ENCODE measurements at places on chromosomes 2 and 18.

- no peak for DNase-seq
Measured at GRCh38 chr2:76958749-76959148, 563.4 kb downstream of the LRRTM4 start.

- DNase-seq, result peak; percentile 45
Measured at GRCh38 chr2:48356701-48357325, 173.1 kb upstream of the STON1 start.

GRCh38 chr18:5879479-5879882 is 15.8 kb downstream of the TMEM200C start:
- DNase-seq, result no peak

DNA sequence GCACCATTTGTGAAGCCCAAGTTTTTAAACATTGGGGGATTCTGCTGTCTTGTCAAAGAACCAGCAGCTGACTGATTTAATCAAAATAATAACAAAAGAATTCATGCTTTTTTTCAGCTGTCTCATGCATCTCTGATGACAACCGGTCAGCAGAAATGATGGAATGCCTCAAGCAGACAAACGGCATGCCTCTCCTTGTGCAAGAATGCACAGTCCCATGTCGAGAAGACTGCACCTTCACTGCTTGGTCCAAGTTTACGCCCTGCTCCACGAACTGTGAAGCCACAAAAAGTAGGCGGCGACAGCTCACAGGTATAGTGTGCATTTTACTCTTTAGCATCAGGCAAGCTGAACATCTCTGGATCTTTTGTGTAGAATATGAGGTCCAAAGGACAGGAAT is 558.8 kb upstream of the HNMT start:
- DNase-seq, result no peak

DNA sequence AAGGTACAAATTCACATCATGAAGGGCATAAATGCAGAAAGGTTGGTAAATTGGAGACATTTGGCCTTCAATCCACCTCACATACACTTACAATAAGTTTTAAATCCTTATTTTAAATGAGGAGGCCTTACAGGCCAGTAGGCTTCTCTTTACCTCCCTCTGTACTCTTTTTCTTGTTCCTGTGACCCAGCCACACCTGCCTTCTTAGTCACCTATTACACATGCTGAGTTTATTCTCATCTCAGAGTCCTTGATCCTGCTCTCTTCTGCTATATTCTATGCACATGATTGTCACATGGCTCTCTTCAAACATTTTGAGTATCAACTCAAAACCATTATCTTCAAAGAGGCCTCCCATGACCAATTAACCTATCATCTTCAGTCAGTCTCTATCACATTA is 491.5 kb downstream of the SATB2 start:
- no peak for DNase-seq

DNA sequence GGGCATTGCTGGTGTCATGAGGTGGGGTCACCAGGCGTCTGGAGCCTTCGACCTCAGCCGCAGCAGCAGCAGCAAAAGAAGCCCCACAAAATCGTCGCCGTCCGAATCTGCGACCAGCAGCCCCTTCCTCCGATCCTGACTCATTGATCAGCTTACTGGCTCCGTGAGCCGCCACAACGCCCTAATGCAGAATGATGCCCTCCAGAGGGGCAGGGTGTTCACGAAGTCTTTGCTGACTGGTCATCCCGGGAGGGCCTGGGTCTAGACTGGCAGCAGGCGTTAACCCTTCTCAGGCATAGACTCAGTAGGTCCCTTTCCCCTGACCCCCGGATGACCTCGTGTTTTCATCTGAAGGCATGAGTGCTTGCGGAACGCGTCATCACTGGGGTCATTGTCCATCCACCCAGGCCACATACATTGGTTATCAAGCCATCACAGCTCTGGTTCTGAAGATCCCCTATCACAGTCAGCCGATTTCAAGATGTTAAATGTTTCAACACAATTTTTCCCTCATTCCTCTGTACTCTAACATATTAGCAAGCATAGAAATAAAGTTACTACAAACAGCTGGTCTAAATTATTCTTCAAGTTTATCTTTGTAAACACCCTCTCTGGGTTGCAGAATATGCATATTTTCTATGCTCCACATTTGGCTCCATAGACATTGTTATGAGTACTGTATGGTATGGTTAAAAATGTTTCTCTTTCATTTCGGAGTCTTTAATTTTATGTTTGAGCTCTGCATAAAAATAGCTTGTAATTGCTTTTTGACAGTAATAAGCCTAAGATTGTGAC is 83.3 kb upstream of the SALL3 start:
- no peak for DNase-seq

GRCh38 chr2:51013933-51014526 is 17.9 kb downstream of the NRXN1 start:
- no peak for DNase-seq

DNA sequence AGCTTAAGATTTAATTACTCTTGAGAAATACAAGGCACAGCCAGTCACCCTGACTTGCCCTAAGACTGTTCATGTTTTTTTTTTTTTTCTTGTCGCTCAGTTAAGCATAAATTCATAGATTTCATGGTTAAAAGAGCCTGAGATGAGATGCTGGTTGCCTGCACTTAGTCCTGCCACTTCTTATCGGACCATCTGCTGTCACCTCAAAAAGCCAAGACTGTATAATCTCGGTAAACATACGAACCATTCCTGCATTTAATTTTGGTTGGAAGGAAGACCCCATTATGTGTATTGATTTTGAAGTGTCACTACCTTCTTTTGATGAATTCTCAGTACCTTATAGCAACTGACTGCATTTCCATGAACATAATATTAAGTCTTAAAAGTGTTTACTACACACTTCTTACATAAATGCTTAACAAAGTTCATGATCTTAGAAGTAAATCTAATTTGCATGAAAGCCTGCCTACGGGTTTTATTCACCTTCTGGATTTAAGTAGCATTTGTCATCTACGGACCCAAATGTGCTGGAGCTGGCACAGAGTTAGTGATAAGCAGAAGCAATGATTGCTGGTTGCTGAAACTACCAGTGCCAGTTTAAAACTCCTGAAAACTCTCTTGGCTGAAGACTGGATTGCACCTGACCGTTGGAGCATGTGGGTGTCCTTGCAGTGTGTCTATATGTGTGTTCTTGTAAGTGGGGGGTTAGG is 843.4 kb downstream of the TMEM182 start:
- no peak for DNase-seq

- DNase-seq, result no peak
Measured at GRCh38 chr2:146623771-146624170, 1221.1 kb upstream of the ACVR2A start.

DNA sequence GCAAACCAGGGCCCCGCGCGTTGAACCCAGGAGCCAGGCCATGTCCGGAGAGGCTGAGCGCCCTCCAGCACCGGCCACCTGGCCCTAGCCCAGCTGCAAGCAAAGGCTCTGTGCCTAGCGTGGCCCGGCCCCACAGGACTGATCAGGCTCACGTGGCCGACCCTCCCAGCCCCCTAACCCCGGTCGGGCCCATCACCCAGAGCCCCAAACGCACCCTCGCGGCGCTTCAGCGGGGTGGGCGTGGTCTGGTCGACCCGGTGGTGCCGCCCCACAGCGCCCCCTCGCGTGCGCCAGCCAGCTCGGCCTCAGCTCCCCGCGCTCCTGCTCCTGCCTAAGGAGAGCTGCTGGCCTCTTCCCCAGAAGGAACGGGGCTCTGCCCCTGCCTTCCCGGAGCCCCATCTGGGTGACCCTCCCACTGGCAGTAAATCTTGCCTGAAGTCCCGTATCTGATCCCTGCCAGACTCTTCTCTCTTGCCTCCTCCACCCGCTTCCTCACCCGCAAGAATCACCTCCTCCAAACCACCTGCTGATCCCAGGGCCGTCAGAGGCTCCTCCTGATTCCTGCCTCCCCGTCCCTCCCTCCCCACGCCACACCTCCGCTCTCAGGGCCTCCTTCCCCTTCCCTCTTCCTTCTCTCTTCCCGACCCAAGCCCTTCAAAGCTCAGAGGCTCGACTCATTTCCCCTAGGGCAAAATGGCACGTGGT is 12.3 kb upstream of the TEX51 start:
- DNase-seq, result peak; percentile 23

- no peak for DNase-seq
Measured at GRCh38 chr2:169798397-169798717, 314 bp upstream of the SSB start.

GRCh38 chr2:28702878-28703277 is 48.8 kb upstream of the PPP1CB start:
- no peak for DNase-seq

GRCh38 chr2:71797035-71797810 is 343.9 kb downstream of the DYSF start:
- no peak for DNase-seq

DNA sequence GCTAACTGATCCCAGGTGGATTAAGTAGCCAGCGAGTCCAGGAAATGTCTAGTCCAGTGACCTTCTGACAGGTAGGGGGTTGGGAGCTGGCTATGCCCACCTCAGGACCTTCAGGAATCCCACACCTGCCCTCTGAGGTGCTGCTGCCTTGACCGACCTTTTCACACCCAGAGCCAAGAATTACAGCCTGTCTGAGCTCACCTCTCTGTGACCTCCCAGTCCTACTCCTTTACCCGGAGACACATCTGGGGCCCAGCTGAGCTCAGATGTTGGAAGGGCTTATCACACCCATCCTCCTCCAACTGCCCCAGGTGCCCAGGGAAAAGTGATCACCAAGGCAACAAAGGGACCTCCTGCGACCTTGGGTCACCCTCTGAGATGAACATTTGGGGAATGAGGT is 413.3 kb upstream of the TNP1 start:
- DNase-seq, result no peak

GRCh38 chr18:61655630-61656029 is 237.2 kb downstream of the RNF152 start:
- no peak for DNase-seq

- DNase-seq, result no peak
Measured at GRCh38 chr18:34953212-34953611, 88.0 kb upstream of the MAPRE2 start.

GRCh38 chr18:23740105-23740830 is 51.0 kb downstream of the LAMA3 start:
- DNase-seq, result no peak

- no peak for DNase-seq
Measured at GRCh38 chr2:179701524-179702110, 159.8 kb downstream of the ZNF385B start.

DNA sequence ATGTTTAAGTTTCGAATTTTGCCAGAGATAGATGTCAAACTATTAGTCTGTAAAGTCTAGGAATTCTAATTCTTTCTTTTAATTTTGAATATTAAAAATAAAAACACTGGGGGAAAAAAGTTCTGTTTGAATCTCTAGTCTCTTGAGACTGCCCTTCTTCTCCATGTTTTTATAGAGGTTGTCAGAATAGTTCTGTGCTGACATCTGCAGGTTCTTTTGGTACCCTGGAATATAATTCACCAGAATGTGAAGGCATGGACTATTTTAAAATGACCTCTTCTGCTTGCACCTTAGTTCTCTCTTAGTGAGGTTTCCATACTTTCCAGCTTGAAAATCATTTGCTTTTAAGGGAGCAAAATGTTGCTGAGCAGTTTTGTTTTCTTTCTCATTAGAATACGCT is 121.0 kb upstream of the MSTN start:
- DNase-seq, result no peak

GRCh38 chr2:97926946-97927345 is 68.8 kb downstream of the TMEM131 start:
- DNase-seq, result no peak

- DNase-seq, result no peak
Measured at GRCh38 chr2:238717084-238717483, 130.8 kb upstream of the TWIST2 start.

- DNase-seq, result no peak
Measured at GRCh38 chr2:230414302-230414701, 1.7 kb upstream of the SP100 start.

GRCh38 chr2:60446413-60447267 is 106.8 kb downstream of the BCL11A start:
- DNase-seq, result no peak

DNA sequence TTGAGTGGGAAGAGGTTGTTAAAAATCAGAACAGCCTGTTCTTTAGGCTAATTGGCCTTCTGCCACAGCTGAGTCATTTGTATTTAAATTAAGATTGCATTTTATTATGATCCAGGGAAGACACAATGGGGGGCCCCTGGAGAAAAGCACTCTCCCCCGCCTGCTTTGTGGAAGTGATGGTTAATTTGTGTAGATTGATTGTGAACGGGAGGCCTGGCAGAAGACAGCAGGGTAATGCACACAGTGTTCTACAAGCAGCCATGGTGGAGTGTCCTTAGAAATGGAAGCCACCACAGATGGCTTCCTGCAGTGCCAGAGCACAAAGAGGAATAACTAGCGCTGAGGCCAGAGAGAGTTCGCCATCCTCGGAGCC is 19.6 kb downstream of the RAMP1 start:
- DNase-seq, result no peak

GRCh38 chr18:42632801-42633200 is 482.7 kb downstream of the RIT2 start:
- no peak for DNase-seq

- DNase-seq, result no peak
Measured at GRCh38 chr2:132497591-132497990, 81.0 kb downstream of the GPR39 start.

GRCh38 chr2:105143467-105144151 is 97.9 kb upstream of the GPR45 start:
- peak; percentile 46 for DNase-seq

DNA sequence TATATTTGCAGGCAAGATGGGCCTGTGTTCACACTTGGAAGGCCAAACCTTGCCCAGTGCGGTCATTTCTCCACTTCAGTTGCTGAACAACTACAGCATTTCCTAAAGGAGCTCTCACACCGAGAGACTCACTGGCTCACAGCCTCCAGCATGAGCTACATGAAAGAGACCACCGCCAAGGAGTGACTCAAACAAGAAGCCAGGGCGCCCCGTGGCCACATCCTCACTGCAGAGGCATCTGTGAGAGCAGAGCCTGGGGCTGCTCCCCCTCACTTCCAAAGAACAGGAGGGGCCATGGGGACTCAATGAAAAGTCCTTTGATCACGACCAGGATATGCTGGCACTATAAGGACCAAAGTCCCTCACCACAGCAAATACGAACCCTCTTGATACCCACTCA is 50.0 kb downstream of the TMEM163 start:
- DNase-seq, result peak; percentile 85

GRCh38 chr2:175151791-175152190 is 16.2 kb downstream of the ATF2 start:
- DNase-seq, result no peak

DNA sequence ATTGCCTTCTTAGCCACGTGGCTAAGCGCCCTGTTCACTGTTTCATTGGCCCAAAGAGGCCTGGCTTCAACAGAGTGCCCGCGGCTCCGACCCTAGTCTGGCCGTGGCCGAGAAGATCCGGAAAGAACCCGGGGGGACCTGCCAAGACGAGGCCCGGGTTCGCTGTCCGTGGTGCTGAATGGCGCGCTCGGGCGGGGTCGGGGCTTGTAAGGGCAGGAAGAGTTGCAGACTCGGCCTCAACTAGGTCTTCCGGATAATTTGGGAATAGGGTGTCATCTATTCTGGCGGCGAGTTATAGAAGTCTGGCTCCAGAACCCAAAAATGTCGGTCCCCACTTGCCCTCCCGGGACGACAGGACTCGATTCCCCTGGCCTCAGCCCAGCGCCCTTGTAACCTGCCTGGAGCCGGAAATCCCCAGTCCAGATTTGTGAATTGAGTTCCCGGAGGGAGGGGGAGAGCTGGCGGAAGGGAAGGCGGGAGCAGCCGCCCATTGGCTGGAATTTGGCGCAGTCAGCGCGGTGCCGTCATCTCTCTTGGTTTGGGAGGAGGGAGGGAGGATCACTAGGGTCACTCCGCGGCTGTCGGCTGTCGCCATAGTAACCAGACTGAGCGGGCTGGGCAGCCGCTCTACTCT is 3.5 kb downstream of the CDK5R2 start:
- DNase-seq, result peak; percentile 54

GRCh38 chr2:24494410-24494809 is 3.4 kb downstream of the NCOA1 start:
- no peak for DNase-seq

- DNase-seq, result no peak
Measured at GRCh38 chr2:194004590-194005206, 1652.3 kb upstream of the SLC39A10 start.
